ENCODE measurements at places on chromosomes 7 and 10.

DNA sequence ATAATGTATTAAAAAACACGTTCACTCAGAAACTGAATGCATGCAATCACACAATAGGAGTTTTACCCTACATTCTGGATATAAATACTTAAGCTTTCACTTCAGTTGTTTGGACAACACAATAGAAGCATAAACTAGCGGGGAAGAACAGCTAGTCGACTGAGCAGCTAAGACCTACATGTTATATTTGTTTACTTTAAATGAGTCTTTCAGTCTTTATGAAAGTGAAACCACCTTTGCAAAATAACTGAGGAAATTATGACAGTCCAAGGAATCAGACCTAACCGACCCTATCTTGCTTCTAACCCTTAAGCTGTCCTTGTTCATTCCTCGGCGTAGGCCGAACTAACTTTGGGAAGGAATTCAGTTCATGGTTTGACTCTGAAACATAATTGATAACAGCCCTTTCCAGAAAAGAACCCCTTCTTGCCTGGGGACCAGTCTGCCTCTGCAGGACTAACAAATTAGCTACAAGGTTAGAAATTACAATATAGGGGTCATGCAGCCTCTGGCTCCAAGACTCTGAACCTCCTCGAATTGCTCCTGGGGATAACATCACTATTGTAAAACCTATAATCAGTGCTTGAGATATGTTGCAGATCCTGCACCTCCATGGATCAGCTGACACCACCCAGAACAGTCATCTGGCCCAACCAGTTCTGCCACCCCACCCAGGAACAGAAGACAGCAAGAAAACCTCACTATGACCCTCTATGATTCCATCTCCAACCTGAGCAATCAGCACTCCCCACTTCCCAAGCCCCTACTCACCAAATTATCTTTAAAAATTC is 185.1 kb upstream of the KLF6 start:
- DNase-seq: no peak

DNA sequence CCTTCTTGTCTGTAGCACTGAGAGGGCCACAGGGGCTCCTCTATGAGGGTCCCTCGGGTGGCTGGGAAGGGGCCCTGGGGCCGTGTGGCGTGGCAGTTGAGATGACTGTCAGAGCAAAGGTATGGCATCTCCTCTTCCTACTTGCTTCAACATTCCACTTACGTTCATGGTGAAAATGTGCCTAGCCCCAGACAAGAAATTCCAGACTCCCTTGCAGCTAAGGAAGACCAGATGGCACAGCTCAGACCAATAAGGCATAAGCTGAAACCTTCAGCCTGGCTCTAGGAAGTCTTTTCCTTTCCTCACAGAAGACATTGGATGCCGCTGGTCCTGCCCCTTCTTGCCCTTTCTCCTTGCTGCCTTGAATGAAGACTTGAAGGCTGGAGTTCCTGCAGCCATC is 57.4 kb downstream of the ZNF503 start:
- DNase-seq: no peak

DNA sequence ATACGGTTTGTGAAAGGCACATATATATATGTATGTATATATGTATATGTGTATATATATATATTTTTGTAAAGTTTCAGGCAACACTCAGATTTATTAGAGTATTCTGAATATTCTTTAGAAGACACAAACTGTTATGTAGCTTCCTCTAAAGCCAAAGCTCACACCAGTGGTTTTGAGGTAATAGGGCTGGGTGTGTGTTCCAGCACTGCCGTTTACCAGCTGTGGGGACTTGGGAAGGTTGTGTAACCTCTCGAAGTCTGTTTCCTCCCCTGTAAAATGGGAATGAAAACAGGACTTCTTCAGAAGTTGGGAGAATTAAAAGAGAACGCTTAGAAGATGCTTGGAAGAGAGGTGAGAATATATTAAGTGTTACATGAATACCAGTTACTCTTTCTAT is 94.8 kb downstream of the PRPF18 start:
- DNase-seq: no peak

DNA sequence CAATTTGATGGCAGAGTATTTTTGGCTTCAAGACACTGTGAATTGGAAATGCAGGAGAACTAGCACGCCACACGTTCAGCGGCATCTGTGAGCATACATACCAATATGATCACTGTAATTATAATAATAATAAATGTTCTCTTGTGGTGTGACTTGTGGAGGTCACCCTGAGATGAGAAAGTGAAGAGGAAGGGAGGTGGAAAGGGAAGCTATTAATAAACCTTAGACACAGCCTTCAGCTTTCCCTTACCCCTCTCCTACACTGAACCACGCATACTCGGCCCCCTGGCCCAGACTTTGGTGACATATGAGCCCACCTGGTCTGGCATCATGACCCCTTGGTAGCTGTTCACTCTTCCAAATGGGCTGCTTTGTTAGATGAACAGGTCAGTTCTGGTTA is 139.1 kb downstream of the SORCS3 start:
- DNase-seq: no peak
